Substantia nigra (tissue), 51 donors: ENCODE measurements at places on chromosomes 2 and 18.

GRCh38 chr2:11203480-11203879, 48.2 kb downstream of the SLC66A3 start:
- DNase-seq: no peak

GRCh38 chr18:39863916-39864315, 2091.1 kb upstream of the PIK3C3 start:
- DNase-seq: no peak

GRCh38 chr2:209496586-209496982, 72.7 kb downstream of the MAP2 start:
- no peak for DNase-seq

DNA sequence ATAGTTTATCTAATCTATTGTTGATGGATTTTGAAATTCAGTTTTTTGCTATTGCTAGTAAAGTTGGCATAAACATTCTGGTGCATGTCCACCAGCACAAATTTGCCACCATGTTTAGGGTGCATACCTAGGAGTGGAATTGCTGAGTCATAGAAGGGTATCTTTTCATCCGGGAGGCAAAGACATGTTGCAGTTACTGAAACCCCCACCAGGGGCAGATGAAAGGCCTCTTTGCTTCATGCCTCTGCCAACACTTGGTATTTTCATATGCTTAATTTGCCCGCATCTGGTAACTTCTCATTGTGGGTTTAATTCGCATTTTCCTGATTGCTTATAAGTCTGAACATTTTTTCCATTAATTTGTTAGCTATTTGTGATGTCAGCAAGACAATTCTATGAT, 8.2 kb downstream of the DCC start:
- DNase-seq: no peak

GRCh38 chr2:11467749-11468148, 1.8 kb upstream of the E2F6 start:
- DNase-seq: no peak

GRCh38 chr2:33498291-33498956, 22.0 kb downstream of the RASGRP3 start:
- no peak for DNase-seq

DNA sequence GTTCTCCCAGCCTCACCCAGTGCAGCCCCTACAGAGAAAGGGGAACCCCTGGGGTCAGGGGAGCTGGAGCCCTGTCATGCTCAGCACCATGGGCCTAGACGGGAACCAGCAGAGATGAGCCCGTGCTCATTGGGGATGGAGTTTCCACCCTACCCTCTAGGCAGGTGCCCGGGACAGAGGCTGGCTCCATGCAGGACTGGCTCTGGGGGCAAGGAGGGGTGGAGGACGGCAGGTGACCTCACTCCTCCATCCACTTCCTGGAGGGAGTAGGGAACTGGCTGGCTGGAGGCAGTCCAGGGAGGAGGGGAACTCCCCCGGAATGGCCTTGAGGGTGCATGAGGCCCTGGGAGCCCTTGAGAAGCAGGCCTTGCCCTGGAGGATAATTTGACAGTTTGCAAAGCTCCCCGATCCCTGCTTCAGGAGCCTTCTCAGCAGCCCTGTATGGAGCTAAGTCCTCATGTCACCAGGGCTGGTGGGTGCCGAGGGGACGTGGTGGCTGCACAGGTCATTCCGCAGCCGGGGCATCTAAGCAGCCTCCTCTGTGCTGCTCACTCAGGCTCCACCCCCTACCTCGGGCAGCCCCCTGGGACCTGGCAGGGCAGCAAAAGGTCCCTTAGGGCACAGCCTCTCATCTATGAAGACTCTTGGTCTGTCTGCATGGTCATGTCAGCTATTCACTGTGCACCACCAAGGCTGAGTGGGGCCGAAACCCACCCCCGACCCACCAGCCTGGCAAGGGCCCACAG, 2.1 kb downstream of the NEURL3 start:
- DNase-seq: no peak

DNA sequence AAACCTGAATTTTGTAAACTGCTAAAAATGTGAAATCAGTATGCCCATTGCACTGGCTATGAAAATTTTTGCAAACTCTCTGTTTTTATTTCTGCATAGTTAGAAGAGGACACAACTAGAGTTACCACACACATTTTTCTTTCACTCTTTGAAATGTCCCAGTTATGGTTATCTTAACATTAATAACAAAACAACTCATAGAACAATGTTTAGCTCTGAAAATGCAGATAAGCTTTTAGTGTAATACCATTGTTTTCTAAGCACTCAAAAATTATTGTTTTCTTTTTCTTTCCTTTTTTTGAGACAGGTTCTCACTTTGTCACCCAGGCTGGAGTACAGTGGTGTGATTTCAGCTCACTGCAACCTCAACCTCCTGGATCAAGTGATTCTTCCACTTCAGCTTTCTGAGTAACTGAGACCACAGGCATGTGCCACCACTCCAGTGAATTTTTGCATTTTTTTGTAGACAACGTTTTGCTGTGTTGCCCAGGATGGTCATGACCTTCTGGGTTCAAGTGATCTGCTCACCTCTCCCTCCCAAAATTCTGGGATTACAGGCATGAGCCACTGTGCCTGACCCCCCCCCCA, 1204.5 kb upstream of the ZEB2 start:
- no peak for DNase-seq

DNA sequence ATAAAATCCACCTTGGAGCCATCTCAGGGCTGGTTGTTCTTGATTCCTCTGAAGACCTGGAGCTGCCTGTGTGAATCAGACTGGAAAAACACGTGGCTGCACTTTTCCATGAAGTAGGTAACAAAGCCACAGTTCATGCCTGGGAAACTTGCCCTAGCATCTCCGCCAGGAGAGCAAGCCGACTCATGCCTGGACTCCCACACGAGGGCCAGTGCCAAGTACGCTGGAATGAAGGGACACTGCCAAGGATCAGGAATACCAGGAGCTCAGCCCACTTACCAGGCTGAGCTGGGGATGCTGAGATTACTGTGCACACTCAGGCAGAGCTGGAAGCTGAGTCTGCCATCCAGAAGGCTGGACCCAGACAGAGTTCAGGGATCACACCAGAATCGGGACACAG, 10.9 kb upstream of the FHL2 start:
- DNase-seq: no peak

DNA sequence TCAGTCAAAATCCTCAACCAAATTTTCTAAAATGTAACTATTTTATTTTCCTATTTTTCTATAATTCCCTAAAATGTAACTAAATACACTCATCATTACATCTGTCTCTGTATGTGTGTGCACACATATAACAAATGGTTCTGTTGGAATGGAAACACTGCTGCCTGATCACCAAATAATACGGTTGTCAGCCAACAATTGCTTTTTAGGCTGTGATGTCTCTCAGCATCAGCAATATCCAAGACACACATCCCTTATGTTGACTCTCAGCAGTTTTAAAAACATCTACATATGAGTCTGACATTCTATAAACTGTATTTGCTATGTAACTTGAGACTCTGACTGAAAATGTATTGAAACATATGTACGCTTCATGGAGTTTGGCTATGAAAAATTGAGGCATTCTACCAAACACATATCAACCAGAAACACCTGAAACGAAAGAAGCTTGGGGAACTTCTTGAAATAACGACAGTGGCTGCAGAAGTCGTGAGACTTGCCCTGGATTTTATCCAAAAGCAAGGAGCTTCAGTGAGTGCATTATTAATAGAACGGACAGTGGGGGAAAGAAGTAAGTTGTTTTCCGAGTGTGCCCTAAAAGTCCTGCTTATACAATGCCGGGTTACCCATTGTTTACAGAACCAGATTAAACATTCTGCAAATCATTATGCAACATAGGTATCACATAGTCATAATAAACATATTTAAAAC, 110.2 kb upstream of the ITGB6 start:
- no peak for DNase-seq

DNA sequence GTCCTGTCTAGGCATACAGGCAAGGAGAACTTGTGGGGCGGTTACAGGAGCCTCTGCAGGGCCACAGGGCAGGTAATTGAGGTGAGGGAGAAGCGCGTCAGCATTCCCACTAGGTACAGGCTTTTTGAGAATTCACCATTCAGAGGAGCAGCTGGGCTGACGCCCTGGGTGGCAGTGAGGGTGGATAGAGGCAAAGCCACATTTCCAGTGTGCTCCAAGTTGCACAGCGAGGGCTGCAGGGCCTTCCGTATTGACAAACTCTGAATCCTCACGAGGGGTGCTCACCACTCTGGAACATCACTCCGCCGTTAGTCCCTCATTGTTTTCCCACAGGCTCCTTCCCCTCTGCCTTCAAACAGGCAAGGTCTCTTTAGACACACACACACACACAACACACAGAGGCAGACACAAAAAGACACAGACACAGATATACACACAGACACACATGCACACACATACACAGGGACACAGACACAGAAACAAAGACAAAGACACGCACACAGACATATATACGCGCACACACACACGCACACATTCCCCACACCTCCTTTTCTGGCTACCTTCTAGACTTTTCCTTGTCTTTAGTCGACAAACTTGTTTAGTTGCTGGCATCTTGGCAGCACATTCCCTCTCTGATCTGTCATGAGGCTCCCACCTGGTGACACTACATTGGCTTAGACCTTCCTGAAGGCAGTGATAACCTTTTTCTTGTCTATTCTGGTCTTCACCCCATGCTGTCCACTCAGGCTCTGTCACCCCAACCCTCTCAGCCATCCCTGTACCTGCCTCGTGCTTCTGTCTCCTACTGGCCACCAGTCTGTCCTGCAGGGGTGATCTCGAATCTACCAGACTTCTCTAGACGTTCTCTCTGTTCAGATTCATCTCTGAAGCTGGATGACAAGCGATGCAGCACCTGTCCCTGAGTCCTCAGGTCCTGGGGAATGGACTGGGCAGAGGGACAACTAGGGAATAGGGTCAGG, 136.8 kb downstream of the ALPK2 start:
- DNase-seq: no peak

DNA sequence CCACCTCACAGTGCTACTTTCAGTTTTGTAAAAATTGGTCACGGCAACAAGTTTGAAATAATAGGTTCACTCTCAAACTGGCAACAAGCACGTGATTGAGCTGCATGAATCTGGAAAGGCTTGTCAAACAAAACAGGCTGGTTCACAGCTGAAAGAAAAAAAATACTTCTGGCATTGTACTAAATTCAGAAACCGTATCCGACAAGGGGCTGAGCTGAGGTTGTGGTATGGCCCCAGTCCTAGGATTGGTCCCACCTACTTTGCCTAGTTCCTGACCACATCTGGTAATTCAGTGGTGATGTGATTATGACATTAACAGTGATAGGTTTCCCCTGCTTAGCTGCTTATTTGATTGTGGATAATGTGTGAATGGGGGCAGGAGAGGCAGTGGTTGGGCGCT, 326.5 kb upstream of the THUMPD2 start:
- no peak for DNase-seq

- no peak for DNase-seq
Observed at GRCh38 chr18:5275872-5276271, 19.7 kb downstream of the ZBTB14 start.

DNA sequence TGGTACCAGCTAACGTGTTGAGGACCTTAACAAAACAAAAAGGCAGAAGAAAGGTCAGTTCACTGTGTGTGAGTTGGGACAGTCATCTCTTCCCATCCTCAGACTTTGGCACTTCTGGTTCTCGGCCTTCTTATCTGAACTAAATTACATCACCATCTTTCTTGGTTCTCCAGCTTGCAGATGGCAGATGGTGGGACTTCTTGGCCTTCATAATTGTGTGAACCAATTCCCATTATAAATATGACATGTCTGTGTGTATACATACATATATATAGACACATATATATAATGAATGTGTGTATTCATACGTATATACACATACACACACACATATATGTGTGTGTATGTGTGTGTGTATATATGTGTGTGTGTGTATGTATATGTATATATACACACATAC, 301.2 kb upstream of the TRIB2 start:
- no peak for DNase-seq

- DNase-seq: no peak
Observed at GRCh38 chr2:111226876-111227700, 106.4 kb downstream of the BCL2L11 start.

GRCh38 chr2:124888431-124888830, 863.3 kb downstream of the CNTNAP5 start:
- no peak for DNase-seq

- no peak for DNase-seq
Observed at GRCh38 chr2:42140496-42140895, 28.7 kb upstream of the EML4 start.
